ENCODE measurements at places on chromosomes 12 and 14.

GRCh38 chr12:116525418-116526001, 33.7 kb upstream of the MAP1LC3B2 start:
- no peak for DNase-seq

DNA sequence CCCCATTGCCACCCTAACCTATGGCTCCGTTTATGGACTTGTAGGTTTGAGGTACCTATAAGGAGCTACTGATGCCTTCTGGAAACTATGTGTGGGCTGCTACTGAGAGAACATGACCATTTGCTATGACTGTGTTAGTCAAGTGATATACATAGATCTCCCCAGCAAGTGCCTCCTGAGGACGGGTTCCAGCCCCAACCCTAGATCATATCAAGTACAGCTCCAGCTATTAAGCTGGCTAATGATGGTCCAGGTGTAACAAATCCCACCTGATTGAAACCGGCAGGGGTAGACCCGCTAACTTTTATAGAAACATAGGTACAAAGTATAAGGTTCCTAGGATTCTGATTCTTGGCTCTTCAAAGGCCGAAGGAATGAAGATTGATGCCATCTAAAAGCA, 23.7 kb downstream of the NINJ2 start:
- DNase-seq = no peak

DNA sequence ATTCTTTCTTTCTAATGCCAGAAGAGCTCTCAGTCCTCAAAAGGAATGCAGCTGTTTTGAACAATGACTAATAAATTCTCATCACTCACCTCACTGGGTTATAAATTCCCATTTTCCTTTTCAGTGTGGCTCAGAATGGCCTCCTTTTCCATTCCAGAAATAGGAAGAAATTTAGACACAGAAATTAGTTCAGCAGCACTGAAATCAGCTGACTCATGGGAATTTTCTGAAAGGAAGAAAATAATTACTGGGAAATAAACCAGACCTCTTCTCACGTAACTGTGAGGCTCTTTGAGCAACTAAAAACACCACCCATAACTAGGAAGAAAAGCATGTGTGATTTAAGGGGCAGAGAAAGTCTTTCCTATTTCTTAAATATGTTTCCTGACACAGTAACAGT, 23.8 kb downstream of the CD163 start:
- no peak for DNase-seq

GRCh38 chr12:15829255-15829654, 40.1 kb upstream of the EPS8 start:
- no peak for DNase-seq

GRCh38 chr14:88990856-88991255, 166.4 kb downstream of the TTC8 start:
- DNase-seq = no peak

DNA sequence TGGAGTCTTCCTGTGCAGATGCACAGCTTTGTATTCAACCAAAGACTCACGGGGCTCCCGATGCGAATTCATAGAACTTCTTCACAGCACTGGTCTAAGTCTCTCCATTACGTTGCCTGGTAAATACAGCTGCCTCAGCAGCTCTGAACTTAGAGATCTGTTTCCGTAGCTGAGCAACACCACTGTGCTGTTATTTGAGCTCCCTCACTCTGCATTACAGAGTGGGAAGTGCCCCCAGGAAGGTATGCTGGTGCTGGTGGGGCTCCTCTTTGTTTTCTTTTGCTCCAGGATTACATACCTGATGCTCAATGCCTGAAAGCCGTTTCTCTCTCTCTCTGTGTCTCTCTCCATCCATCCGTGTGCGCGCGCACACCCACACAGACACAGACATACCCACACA, 227.5 kb upstream of the RMST start:
- no peak for DNase-seq

GRCh38 chr14:104322531-104323366, 184.4 kb downstream of the KIF26A start:
- no peak for DNase-seq

DNA sequence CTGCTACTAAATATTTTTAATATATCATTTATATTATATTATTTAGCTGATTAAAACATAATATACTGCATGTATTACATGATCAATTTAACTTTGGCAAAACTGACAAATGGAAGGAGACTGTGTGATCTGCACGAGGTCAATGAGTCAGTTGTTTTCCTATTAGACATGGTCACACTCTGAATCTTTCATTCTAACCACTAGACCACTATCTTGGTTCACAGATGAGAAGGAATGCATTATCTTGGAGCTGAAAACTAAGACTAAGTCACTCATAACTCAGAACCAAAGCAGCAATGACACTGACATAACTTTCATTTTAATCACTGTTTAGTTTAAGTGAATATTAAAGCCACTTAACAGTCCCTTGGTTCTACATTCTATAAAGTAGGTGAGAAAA, 37.4 kb downstream of the GNPTAB start:
- no peak for DNase-seq

GRCh38 chr14:76832503-76832988, 6.3 kb downstream of the LRRC74A start:
- DNase-seq = no peak

Measured in stimulated activated CD4-positive, alpha-beta T cell treated with anti-CD3 and anti-CD28 coated beads, Interleukin-4, amount 100 ng/mL, for 1 hour (primary cell).